ENCODE measurements at places on chromosomes 12 and 14. TPM values are rescaled to one million over a fixed set of nuclear protein-coding genes. Genes with fewer than 3 reads are reported as not detected.
A peak's percentile ranks its signal among the peaks of the same experiment; 100 is the strongest.

NAV3 gene
- 1.6 TPM for total RNA-seq

KRAS gene
- total RNA-seq: 5.8 TPM

DNA sequence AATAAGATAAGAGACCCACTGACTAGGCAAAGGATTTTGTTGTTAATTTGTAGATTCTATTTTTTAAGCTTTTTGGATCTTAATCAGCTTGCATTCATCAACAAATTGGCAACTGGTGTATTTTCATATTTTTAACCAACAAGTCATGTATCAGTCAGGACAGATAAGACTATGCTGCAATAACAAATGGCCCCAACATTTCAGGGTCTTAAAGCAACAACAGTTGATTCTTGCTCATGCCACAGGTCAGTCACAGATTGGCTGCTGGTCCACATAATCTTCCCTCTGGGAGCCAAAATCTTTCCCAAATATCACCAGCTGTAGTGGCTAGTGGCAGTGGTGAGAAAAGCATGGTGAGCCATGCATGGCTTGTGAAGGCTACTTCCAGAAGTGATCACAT, 21.9 kb upstream of the SERPINA12 start:
- DNase-seq: no peak

- peak; percentile 3 for DNase-seq
Measured at GRCh38 chr12:108194585-108194984, 65.5 kb downstream of the WSCD2 start.

- peak; percentile 92 for DNase-seq
Measured at GRCh38 chr12:75724928-75725312, 213.5 kb upstream of the KRR1 start.

GRCh38 chr12:115075552-115076170, 391.7 kb upstream of the TBX3 start:
- no peak for DNase-seq

GRCh38 chr14:51604073-51604472, 47.6 kb upstream of the FRMD6 start:
- no peak for DNase-seq

GRCh38 chr14:38412654-38413053, 156.8 kb upstream of the CLEC14A start:
- no peak for DNase-seq

DNA sequence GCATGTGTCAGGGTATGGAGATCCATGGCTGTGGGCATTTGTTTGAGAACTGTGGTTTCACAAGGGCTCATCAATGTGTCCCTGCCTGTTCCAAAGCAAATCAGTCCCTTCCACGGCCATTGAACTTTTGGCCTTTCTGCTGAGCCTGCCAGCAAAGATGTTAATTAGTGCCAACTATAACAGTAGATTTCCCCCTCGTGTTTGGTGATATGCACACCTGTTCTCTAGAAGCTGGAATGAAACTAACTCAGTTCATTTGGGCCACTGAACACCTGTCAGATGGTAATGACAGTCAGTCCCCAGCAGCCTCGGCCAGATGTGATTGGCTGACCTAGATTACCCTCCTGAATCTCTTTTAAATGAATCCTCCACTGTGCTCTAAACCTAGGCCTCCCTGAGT, 43.2 kb downstream of the IRAK3 start:
- DNase-seq: no peak

- no peak for DNase-seq
Measured at GRCh38 chr12:121781484-121781997, 11.9 kb downstream of the RHOF start.

DNA sequence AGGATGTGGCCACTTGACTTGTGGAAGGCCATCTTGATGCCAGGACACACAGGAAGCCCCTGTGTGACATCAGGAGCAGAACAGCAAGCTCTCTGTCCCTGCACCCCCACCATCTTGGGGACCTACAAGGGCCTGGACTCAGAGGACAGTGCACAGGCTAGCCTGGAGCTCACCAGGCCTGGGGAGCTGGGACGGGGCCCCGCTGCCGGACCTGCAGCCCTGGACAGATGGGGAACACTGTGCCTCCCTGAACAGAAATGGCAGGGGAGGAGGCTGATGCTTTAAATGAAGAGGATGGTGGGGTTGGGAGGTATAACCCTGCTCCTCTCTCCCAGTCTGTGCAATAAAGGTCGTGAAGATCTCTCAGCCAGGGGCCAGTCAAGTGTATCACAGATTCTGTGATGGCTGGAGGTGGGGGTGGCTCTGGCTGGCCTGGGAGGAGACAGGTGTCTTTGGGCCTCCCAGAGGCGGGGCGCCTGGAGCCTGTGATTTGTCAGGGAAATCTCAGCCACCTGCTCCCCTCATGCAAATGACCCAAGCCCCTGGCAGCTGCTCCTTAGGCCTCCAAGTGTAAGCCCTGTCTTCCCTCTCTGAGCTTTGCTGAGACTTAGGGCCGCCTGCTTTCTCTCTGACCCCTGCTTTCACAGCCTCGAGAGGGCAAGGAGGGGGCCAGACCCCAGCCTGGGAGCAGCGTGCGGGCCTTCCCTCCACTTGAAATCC, 1.1 kb upstream of the GNB3 start:
- DNase-seq: no peak

DNA sequence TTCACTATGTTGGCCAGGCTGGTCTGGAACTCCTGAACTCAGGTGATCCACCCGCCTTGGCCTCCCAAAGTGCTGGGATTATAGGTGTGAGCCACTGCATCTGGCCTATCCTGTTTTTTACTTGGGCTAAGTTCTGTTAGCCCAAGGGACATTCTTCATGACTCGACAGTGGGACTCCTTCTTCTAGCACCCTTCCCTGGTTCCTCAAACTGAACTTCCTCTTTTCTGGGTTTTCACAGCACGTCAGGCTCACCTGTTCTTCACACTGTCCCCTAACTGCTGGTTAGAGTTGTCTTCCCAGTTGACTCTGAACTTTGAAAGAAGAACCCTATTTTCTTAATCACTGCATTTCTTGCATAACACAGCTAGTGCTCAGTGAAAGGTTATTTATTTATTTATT, 22.5 kb downstream of the CABP1 start:
- no peak for DNase-seq

DNA sequence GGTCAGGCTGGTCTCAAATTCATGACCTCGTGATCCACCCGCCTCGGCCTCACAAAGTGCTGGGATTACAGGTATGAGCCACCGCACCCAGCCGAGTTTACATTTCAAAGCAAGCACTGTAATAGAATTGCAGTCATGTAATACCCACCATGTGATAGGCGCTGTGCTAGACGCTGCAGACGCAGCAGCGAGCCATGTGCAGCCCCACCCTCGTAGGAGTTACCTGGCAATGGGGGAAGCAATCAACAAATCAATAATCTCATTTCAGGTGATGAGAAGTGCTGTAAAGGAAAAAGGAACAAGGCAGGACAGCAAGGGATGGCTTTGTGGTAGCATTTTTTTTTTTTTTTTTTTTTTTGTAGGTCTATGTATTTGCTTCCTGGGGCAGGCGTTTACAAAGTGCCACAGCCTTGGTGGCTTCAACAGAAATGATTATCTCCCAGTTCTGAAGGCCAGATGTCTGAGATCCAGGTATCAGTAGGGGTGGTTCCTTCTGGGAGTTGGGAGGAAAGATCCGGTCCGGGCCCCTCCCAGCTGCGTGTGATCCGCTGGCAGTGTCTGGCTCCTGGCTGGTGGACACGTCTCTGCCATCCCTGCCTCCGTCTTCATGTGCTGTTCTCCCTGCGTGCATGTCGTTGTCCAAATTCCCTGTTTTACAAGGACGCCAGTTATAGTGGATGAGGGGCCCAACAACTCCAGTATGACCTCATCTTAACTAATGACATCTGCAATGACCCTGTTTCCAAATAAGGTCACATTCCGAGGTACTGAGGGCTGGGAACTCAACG, 72.8 kb downstream of the TNFAIP2 start:
- DNase-seq: no peak
